ENCODE measurements at places on chromosomes 4 and X.
A peak's percentile ranks its signal among the peaks of the same experiment; 100 is the strongest.

DNA sequence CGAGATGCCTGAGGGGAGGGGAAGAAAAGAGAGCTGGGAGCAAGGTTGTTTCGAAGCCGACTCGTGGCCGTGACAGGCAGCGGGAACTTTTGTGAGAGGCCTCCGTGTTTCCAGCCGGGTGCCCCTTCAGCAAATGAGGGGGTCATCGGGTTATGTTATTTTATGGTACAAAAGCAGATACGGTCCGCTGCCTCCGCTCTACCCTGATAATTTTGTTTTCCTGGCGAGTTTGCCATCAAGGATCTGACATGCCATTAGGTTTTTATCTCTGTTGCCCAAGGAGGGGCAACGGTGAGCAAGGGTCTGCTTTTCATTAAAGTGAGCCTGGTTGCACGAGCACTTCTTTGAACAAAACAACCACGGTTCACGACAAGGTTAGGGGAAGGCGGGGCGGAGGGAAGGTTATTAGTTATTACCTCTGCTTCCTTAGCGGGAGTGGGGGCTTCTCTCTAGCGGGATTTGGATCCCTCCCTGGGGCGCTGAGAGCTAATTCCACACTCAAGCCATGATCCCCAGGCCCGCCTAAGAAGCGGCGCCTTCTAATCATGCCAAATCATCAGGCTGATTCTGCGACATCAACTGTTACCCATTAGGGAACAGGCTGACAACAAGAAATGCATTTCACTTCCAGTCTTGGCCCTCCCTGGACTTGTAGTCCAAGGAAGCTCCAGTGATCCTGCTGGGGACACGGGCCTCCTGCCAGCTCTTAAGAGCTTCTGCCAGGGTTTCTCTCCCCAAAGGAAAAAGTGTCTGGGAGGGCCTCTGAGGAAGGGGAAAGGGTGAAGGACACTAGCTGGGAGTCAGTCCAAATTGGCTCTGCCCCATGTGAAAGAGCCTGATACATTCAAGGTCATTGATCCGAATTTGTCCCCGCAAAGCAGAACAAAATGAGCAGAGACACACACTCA lies 617.7 kb downstream of the MID1IP1 start:
- DNase-seq = no peak

DNA sequence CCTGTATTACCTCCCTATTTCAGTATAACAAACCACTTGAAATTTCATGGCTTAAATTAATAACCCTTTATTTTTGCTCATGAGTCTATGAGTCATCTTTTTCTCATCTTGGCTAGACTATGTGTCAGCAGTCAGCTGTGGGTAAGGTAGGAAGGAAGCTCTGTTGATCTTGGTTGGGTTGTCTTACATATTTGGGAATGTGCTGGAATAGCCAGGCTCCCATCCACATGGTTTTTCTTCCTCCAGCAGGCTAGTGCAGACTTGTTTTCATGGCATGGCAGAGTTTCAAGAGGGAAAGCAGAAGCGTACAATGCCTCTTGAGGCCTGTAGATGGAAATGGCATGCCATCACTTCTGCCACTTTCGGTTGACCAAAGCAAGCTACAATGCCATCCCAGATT lies 89.7 kb downstream of the LINC00632 start:
- no peak for DNase-seq

GRCh38 chr4:10128761-10129160 lies 12.2 kb upstream of the WDR1 start:
- DNase-seq = no peak

DNA sequence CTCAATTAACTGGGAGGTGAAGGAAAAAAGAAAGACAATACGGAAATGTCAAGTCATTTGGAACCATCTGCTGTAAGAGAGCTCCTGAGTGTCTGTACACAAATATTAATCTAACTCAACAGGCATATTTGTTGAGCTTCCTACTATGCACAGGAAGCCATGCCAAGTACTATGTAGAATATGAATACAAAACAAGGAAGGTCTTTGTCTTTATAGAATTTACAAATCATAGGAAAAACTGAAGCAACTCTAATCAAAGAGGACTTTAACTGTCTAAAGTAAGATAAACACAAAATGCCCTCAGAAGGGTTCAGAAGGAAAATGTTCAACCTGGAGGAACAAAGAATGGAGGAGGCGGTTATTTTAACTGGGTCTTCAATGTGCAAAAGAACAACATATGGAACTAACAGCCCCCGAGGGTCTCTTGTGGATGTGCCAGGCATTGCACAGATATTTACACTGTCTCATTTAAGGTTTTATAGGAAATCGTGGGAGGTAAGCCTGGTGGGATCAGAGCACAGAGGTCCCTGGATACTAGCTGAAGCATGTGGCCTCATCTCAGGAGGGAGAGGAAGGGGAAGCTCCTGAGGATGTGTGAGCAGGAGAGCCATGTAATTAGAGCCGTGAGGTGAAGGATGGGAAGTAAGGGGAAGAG lies 5.8 kb downstream of the FAM114A1 start:
- no peak for DNase-seq

GRCh38 chrX:23327104-23327503 lies 7.5 kb upstream of the PTCHD1 start:
- DNase-seq = no peak

- peak; percentile 18 for DNase-seq
These were observed 29.2 kb downstream of the SULT1E1 start for GRCh38 chr4:69830560-69831269.

DNA sequence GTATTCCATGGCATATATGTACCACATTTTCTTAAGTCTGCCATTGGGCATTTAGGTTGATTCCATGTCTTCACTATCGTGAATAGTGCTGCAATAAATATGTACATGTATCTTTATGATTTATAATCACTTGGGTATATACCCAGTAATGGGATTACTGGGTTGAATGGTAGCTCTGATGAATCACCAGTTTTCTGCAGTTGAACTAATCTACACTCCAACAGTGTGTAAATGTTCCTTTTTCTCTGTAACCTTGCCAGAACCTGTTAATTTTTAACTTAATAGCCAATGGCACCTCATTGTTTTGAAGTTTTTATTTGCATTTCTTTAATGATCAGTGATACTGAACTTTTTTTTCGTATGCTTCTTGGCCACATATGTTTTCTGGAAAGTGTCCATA lies 152.5 kb downstream of the CCNG2 start:
- no peak for DNase-seq

DNA sequence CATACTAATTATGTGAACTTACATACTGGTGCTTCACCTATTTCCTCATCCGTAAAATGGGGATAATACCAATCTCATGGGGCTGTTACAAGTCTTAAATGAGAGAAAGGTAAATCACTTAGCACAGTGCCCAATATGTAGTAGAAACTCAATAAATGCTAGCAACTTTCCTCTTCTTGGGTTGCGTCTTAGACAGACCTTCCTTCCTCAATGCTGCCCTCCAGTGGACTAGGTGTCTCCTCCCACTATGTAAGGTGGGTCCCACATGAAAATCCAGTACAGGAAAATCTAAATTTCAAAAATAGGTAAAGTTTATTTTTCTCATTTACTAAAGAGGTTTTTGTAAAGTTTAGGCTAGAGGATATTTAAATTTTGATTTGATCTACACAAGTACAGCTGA lies 20.6 kb downstream of the ZDHHC9 start:
- no peak for DNase-seq

DNA sequence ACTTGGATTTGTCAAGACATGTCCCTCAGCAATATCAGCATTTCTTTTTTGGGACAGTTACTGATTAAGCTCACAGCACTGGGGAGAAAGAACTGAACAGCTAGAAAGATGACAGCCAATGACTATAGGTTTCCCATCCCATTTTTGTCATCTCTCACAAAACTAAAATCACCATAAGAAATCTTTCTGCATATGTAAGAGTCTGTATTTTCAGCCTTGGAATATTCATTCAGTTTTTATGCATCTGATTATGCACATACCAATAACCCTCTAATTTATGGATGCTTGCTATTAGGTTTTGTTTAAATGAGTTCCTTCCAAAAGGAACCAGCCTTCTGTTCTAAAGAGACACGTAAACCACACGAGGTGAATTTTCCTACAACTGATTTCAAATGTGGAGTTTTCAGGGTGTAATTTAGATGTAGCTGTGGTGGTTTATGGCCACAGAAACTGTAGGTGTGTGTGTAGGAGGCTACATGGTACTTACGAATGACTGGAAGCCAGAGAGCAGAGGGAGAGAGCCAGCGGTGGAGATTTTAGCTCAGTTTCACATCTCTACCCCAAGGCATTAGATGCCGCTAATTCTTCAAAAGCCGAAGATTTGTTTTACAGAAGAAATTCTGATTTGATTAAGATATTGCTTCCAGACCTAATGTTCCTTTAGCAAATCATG lies 55.3 kb downstream of the AFF2 start:
- DNase-seq = no peak

GRCh38 chr4:124414276-124415040 lies 298.1 kb downstream of the ANKRD50 start:
- no peak for DNase-seq

- DNase-seq = peak; percentile 1
These were observed 4.6 kb downstream of the PNMA5 start for GRCh38 chrX:152989292-152989658.

DNA sequence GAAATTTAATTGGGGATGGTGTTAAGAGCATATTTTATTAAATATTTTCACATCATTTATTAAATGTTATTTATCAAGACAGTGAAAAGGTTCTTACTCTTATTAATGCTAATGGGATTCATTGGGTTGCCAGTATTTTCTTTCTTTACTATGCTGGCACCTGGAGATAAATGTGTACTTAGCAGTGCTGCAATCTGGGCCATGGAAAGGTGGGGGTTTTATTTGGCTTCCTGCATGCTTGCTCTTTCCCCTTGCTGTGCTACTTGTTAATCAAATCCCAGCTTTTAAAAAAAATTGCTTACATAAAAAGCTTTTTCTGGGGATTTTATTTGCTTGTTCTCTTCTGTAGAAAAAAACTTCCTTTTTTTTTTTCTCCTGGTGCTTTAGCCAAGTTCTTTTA lies 48.3 kb downstream of the ZAR1 start:
- no peak for DNase-seq

- no peak for DNase-seq
These were observed 32.1 kb upstream of the SLC16A2 start for GRCh38 chrX:74389016-74389722.

- peak; percentile 20 for DNase-seq
These were observed 186.5 kb downstream of the MSL3 start for GRCh38 chrX:11944501-11944900.

DNA sequence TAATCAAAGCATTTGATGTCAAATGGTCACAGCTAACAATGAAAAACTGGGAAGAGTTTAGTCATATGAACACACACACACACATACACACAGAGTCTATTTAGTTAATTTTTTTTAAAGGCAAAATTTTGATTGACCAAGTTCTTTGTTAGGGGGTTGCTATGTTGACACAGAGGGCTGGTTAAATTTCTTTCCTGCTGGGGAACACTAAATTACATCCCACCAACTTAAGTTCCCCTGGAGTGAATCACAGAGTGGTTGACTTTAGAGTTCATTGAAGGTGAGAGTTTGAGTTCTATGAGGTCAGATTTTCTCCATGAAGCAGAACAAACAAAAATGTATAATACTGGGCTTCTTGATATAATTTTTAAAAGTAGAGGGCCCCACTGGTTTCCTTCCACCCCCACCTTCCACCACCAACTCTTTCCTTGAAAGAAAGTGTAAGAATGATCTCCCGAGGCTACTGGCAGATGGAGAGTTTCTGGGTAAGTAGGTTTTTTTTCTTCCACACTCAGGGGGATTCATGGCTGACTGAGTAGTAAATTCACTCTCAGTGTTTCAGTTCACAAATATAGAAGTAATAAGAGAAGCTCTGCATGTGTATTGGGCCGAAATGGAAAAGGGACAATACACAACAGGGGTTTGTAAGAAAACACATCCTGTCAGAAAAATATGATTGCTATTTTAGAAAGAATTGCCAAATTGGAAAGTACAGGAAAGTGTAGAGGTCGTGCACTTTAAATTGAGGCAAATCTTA lies 917.0 kb upstream of the LCORL start:
- DNase-seq = no peak

- no peak for DNase-seq
These were observed 106.2 kb upstream of the IL13RA1 start for GRCh38 chrX:118621081-118621759.

DNA sequence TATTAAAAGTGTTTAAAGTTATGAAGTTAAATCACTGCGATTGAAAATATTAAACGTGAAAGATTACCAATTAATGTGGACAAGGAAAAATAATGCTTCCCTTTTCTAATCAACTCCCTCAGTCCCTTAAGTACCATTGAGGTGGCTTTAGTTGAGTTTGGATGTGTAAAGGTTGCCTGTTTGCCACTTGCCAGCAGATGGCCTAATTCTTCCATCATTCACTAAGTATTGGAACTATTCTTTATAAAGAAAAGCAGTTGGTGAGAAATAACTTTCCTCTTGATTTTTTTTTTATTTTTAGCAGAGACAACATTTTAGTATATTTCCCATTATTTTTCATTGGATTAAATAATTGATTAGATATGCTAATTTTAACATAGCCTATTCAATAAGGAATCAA lies 295.9 kb upstream of the TACR3 start:
- DNase-seq = no peak

DNA sequence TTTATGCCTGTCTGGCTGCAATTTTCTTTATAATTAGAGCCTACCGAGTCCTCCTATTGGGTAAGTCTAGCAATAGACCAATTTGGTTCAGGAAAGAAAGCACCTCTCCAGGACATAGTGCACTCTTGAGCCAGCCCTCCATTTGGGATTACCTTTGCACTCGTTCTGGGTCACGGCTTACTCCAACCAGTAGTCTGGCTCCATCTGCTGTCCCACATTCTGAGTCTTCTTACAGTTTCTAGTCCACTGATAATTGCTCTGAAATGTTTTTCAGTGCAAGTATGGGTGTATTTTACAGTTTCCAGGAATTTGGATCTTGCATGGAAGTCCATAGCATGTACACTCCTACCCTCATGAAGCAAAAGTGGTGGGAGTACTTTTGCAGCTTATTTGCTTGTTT lies 34.8 kb upstream of the USP51 start:
- no peak for DNase-seq

DNA sequence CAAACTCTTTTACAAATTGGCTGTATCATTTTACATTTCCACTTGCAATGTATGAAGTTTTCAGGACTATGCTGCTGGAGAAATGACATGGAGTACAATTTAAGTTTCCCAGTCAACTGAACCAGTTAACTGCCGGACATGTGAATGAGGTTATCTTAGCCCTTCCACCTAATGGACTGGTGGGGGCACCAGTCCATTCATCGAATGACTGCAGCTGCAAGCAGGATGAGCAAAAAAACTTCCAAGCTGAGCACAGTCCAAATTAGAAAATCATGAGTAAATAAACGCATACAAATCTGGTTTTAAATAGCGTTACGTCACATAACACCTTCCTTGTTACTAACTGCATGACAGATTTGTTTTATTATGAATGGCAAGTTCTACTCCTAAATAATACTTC lies 1131.5 kb downstream of the PCDH18 start:
- DNase-seq = no peak

DNA sequence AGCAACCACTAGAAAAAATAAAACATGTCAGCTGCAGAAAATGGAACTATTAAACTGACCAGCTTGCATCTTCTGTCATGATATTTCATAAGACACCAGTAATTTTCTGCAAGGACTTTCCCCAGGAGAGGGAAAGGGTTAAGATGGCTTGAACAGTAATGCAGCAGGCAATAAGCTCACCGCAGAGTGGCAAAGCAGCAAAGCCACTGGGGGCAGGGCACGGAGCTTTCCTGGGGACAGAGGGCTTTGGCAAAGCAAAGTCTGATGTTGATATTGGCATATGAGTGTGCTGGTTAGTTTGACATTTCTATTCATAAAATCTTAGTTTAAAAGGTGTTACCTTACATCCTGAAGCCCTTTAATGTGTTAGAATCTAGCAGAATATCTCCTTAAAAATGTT lies 55.1 kb upstream of the NAP1L5 start:
- no peak for DNase-seq

GRCh38 chr4:53196882-53197771 lies 168.7 kb downstream of the SCFD2 start:
- peak; percentile 85 for DNase-seq

GRCh38 chr4:38891051-38891983 lies 23.7 kb downstream of the FAM114A1 start:
- DNase-seq = no peak
